ENCODE measurements at places on chromosomes 11 and 22.

GRCh38 chr11:111696556-111696955, 69.6 kb downstream of the PPP2R1B start:
- no peak for DNase-seq

DNA sequence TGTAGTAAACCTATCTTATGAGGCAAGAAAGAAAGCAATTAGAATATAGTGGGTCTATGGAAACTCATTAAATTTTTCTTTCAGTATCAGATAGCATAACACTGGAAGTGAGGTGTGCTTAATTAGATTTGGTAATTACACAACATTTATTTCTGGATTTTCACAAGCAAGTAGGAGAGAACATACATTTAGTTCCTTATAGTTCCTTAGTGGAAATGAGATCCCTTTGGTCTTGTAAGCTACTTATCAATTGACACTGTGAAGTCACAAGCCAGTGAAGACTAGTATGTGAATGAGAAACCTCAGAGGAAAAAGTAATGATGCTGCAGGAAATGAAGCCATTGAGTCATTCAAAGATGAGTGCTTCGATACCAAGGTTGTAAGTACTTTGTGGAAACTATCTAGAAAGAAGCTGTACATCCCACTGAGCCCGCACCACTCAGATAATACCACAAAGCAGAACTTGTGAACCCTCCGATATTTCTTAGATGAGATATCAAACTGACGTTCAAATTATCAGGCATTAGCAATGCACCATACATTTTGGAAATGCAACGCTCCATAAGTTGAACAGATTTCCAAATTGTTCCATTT, 53.5 kb downstream of the ENTHD1 start:
- no peak for DNase-seq

- DNase-seq: no peak
Observed at GRCh38 chr22:39468487-39469325, 11.9 kb downstream of the MGAT3 start.

- no peak for DNase-seq
Observed at GRCh38 chr11:33040033-33040861, 875 bp downstream of the TCP11L1 start.

DNA sequence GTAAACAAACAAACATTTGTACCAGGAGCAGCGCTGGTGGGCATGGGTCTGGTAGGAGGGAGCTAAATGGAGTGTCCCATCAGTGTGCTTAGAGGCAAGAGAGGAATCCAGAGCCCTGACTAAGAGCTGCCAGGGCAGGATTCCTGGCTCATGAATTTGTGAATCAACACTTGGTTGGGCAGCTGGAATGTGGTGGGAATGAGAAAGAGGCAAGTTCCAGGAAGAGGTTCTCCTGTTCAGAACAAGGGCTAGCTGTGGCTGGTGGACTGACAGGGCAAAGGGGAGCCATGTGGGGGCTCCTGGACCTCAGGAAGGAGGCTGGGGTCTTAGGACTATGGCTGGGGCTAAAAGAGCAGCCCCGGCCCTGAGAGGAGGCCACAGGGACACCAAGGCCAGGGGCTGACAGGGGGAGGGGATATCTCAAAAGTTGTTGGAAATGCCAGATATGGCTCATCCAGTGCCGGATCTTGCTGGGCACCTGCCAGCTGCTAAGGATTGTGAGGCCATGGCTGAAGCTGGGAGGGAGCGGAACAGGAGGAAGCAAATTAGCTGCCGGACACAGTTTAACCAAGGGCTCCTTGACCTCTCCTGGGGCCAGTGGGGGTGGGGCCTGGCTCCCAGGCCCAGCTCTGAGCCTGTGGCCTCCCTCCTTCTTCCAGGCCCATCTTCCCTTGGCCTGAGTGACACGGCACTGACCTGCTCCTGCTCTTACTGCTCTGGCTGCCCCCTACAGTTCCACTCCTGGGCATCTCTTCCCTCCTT, 14.6 kb upstream of the P2RY6 start:
- DNase-seq: no peak

DNA sequence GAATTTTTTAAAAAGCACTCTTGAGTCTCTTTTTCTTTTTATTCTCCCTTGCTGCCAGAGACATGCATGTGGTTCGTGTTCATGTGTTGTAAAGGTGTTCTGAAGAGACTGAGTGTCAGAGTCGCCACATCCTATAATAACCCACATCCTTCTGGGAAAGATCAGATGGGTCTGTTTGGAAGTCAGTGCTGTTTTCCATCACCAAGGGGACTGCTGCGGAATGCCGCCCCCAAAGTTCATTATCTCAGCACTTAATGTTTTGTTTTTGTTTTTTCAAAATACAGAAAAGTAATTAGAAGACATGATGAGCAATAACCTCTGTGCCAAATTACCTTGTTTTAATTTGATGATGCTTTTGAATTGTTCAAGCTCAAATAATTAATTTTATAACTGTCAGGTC, 56.9 kb upstream of the EIF3M start:
- DNase-seq: no peak

DNA sequence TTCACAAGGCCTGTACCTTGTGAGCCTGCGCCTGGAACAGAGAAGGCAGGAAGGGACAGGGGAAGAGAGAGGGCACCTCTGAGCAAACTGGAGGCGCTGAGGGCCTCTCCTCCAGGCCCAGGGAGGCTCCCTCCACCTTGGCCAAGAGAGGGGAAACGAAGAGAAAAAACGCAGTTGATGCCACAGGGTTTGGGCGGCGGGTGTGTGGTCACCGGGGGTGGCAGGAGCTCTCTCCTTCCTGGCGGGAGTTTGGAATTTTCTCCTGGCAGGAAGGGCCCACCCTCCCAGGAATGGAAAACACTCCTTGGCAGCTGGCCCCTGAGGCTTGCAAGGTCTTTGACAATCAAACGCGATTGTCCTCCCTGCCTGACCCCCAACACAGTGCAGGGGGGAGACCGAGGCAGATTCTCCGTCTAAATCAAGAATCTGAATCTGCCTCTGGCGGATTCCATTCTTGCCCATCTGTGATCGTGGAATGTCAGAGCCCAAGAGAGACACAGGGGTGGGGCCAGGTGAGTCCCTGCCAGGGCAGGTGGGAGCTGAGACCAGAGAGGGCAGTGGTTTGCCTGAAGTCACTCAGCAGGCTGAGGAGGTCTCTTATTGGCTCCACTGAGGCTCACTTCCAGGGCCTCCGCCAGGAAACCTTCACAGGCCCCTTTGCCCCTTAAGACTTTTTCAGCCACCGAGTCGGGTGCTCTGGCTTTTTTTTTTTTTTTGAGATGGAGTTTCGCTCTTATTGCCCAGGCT, 21.0 kb downstream of the RPL3 start:
- no peak for DNase-seq

DNA sequence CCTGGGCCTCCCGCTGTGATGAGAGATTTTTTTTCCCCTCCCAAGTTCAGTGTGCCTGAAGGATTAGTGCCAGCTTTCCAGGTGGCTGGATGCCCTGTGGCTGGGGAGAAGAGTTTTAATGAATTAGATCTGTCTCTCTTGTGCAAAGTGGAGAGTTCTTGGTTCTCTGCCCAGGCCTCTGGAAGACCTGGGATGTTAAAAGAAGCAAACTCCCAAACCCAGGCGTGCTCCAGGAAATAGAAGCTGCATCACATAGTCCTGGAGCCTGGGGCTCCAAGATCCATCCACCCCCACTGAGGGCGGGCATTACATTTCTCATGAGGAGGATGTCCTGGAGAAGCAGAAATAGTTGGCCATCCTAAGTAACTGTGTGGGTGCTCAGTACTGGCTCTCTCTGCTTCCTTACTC, 30.6 kb downstream of the SDHAF2 start:
- DNase-seq: no peak

DNA sequence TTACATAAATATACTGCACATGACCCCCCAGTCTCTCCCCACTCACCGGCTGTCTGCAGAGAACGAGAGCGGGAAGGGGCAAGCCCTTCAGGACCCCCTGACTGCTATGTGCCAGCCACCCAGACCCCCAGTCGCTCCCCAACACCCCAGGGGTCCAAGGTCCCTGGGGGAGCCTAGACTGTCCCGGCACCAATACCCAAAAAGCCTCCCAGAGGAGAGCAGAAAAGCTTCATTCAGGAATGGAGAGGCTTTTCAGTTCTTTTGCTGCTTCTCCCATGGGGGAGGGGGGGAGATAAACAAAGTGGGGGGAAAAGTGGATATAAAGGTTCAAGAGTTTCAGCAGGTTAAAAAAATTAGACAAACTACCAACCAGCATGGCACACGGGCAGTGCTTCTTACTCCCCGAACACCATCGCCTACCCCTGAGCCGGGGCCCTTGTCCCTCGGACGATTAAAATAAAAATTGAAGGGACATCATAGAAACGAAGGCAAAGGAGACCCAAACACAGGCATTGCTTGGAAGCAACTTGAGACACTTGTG, 1.3 kb downstream of the CSNK1E start:
- no peak for DNase-seq

DNA sequence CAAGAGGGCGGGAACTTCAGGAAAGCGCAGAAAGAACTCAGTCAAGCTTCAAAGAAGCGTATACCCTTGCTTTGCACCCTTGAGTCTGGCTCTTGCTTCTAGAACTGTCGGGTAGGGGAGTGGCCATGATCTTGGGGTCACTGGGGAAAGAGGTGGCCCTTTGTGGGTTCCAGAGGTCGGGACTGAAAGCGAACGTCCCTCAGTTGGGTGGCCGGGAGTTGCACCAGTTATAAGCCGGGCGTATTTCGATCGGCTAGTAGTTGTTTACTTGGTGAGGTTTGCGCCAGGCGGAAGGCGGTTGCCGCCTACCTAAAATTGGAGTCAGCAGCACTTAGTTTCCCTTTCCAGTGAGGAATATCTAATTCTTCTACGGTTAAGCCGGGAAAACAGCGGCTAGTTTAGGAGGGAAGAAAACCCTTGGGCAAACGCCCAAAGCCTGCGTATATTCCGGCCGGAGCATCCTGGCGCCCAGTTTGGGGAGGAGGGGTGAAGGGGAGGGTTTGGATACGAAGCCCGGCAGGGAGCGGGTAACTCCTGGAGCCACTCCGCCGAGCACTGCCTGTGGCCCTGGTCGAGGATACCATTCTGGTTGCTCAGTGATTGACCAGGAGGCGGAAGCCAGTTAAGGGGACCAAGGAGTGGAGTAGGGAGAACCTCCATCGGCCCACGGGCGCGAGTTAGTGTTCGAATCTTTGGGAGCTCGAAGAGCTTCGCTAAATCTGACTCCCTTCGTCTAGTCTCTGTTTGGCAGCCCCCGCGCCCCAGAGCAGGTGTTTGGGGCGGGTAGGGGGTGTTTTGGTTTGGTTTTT, 807 bp upstream of the WT1 start:
- no peak for DNase-seq

DNA sequence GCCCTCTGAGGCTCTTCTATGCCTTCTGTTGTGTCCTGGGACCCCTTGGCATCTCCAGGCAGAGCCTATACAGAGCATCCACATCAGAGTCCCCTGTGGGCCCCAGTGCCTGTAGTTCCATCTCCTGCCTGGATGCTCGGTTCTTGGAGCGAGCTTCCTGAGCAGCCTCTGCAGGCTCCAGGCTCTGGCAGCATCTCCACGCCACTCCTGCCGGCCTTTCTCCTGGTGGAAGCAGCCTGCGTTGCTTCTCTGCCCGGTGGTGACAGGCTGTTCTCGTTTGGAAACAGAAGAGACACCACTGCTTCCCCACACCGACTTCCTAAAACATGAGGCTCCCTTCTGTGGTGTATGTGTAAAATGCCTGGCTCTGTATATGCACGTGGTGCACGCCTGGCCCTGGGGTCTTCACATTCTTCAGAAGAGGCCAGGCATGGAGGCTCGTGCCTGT, 52.8 kb downstream of the BCR start:
- DNase-seq: no peak

- no peak for DNase-seq
Observed at GRCh38 chr11:45026835-45027234, 76.2 kb upstream of the TP53I11 start.

DNA sequence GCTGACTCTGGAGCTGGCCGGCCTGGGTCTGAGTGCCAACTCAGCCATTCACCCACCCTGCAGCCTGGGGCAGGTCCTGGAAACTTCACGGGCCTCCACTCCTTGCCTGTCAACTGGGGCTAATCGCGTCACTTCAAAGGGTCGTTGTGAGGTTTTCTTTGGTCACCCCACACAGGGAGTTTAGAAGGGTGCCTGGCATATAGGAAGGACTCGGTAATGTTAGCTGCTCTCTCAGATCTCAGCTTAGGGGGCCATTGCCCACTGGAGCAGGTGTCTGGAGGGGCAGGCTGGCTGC, 7.3 kb downstream of the INCENP start:
- DNase-seq: no peak

- DNase-seq: no peak
Observed at GRCh38 chr11:87545858-87546257, 508.1 kb downstream of the TMEM135 start.

GRCh38 chr22:41410311-41410751, 28.6 kb downstream of the TEF start:
- no peak for DNase-seq

DNA sequence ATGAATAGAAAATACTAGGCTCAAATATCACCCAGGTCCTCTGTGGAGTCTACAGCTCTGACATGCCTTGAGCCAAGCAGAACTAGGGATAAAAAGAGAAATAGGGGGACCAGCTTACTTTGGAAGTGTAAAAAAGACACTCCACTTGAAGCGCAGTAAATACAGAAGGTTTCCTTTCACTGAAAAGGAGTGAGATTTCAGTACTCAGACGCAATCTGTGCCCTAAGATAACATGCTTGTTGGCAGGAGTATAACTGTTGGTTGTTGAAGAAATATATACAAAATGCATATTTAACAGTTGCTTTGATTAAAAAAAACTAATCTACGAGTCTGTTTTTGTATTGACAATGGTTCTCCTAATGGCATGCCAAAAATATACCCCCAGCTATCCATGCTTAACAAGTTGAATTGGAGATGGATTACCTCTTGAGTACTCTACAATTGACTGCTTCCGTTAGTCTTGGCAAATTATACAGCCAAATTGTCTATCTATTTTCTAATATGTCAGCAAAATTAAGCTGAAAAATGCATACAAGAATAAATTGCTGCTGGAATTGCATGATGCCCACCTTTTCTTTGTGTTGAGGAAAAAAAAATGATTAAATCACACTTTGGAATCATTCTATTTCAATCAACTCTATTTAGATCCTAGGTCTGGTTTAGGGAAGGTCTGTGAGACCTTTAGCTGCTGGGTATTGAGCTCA, 91.6 kb downstream of the FAT3 start:
- DNase-seq: no peak

DNA sequence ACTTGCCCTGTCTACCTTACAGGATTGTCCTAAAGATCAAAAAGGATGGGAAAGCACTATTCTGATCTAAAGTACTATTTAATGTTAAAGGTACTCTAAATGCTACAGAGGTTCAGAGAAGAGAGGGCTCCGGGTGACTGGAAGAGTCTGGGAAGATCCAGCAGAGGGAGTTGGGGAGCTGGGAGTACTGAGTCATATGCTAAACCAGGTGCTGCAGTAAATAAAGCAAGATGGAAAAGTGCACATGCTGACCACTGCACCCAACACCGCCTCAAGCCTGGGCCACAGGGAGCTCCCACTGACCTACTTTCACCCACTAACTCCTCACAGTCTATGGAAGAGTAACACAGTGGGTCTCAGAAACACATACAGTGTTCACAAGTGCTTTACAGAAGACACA, 49.3 kb downstream of the WT1 start:
- DNase-seq: no peak

DNA sequence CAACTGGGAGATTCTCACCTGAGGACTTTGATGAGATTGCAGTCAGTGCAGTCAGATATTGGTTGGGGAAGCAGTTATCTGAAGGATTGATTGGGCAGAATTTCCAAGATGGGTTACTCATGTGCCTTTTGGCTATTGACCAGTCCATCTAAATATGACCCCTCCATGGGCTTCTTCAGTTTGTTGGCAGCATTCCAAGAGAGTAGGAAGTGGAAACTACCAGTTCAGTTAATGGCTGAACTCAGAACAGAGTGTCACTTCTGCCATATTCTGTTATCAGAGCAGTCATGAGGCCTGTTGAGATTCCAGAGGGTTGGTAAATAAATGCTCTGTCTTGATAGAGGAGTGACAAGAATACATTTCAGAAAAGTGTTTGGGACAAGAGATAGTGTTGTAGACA, 71.0 kb downstream of the CYP2R1 start:
- no peak for DNase-seq

Data from cortex of kidney (tissue), 1 donor.